ENCODE measurements at places on chromosomes 3 and 15. TPM values are rescaled to one million over a fixed set of nuclear protein-coding genes. Genes with fewer than 3 reads are reported as not detected.

Gene PCSK6
- total RNA-seq: not detected

Gene CCDC12
- total RNA-seq: 24.8 TPM

Gene GHSR
- not detected for total RNA-seq

Gene VIPR1
- not detected for total RNA-seq

Gene GOLGA6B
- total RNA-seq: not detected

Gene PEAK1
- total RNA-seq: 17.0 TPM

Gene IQCH
- total RNA-seq: 2.3 TPM

Gene SLC38A3
- total RNA-seq: not detected

Gene FRMD4B
- total RNA-seq: 0.29 TPM

Gene GOLGA8O
- total RNA-seq: not detected

Gene ADAMTSL3
- total RNA-seq: not detected

Gene CASR
- total RNA-seq: not detected

Gene HDC
- total RNA-seq: not detected

Gene OIP5
- 23.1 TPM for total RNA-seq

Gene SAMMSON
- total RNA-seq: not detected

Gene IL20RB
- 34.0 TPM for total RNA-seq

Gene ARIH2
- 59.5 TPM for total RNA-seq

Gene GRK7
- total RNA-seq: not detected

Gene GHRL
- not detected for total RNA-seq

Gene NDN
- 34.0 TPM for total RNA-seq

Gene SAMD7
- total RNA-seq: not detected

Gene XCR1
- not detected for total RNA-seq

Gene MINAR1
- 0.86 TPM for total RNA-seq

Gene CKMT1B
- total RNA-seq: not detected

Gene VEPH1
- total RNA-seq: 92.5 TPM

Gene C2CD4A
- total RNA-seq: not detected

Gene SLC12A1
- not detected for total RNA-seq

Gene EXD1
- not detected for total RNA-seq

Gene PDCD10
- 68.6 TPM for total RNA-seq

Gene MELTF
- 3.7 TPM for total RNA-seq

Gene GXYLT2
- 11.7 TPM for total RNA-seq

Gene JAGN1
- total RNA-seq: 89.7 TPM

Gene PGBD4
- 0.58 TPM for total RNA-seq

Gene MKRN3
- total RNA-seq: not detected

Gene CDHR4
- not detected for total RNA-seq

Gene CCNB2
- 96.0 TPM for total RNA-seq

Gene IFT80
- total RNA-seq: 56.8 TPM

Gene TUSC7
- total RNA-seq: not detected

Gene MKRN2OS
- total RNA-seq: not detected

Gene ZNF80
- total RNA-seq: not detected

Gene CCR2
- not detected for total RNA-seq

Gene SLC12A6
- total RNA-seq: 14.1 TPM

Gene GOLGA6L7
- not detected for total RNA-seq

Gene CHST13
- total RNA-seq: not detected

Gene CADM2
- not detected for total RNA-seq

Gene P2RY13
- not detected for total RNA-seq

Gene SCG5
- 10.7 TPM for total RNA-seq

Gene SATB1
- total RNA-seq: 2.3 TPM

Gene CNTN4
- total RNA-seq: not detected
